ENCODE measurements at places on chromosomes 16 and 17.

DNA sequence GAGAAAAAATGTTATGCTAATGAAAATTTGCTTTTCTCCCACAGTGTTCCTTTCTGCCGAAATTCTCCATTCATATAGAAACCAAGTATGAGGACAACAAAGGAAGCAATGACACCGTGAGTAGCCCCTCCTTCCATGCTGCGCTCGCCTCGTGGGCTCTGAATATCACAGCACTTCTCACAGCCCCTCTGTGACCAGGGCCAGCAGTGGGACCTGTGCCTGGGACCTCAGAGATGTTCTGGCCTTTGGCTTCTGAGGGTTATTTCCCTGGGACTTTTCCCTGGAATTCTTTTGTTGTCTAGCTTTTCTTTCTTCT is 139.6 kb upstream of the NOL11 start:
- DNase-seq = no peak

GRCh38 chr16:14366974-14367707 is 262.9 kb downstream of the PARN start:
- no peak for DNase-seq

GRCh38 chr17:14372461-14372860 is 71.6 kb downstream of the HS3ST3B1 start:
- no peak for DNase-seq

DNA sequence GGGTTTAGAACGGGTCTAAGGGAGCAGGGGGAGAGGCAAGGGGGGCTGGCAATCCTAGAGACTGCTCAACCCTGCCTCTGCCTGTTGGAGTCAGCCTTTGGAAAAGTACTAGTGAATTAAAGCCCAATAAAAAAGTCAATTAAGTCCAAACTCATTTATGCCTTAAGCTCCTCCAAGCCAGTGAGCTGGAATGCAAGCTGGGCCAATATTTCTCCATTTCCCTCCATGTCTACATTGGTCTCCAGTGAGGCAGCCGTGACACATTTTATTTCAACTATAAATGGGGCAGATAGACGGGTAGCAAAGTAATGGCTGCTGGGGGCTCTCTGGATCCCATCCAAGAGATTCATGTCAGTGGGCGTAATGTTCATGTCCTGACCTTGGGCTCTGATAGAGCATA is 144.0 kb downstream of the SPACA3 start:
- DNase-seq = no peak

DNA sequence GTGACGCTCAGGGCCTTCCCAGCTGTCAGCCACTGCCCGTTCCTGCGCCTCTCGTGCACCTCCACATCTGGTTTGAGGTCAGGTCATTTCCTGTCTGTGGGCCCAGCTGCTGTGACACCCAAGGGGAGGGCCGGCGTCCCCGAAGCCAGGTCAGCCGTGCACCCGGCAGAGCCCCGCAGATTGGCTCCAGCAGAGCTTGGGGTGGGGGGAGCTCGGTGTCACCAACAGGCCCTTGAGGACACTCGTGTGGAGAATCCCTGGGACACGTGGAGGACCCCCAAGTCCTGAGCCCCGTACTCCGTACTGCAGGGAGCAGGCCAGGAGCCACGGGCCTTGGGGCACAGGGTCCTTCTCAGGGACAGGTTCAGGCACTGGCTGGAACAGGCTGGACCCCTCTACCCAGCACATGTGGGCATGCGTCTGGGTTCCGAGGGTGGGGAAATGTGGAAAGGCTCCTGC is 4.8 kb downstream of the SPATA2L start:
- no peak for DNase-seq

DNA sequence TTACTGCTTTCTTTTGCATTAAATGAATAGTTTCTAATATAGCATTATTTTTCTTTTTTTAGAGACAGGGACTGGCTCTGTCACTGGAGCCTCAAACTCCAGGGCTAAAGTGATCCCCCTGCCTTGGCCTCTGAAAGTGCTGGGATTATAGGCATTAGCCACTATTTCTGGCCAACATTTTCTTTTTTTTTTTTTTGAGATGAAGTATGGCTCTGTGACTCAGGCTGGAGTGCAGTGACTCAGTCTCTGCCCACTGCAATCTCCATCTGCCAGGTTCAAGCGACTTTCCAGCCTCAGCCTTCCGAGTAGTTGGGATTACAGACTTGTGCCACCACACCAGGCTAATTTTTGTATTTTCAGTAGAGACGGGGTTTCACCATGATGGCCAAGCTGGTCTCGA is 2.0 kb upstream of the DUXB start:
- no peak for DNase-seq

GRCh38 chr17:41116297-41116696 is 1.9 kb downstream of the KRTAP4-11 start:
- no peak for DNase-seq

GRCh38 chr17:3600529-3601205 is 8.5 kb downstream of the TRPV1 start:
- DNase-seq = no peak

DNA sequence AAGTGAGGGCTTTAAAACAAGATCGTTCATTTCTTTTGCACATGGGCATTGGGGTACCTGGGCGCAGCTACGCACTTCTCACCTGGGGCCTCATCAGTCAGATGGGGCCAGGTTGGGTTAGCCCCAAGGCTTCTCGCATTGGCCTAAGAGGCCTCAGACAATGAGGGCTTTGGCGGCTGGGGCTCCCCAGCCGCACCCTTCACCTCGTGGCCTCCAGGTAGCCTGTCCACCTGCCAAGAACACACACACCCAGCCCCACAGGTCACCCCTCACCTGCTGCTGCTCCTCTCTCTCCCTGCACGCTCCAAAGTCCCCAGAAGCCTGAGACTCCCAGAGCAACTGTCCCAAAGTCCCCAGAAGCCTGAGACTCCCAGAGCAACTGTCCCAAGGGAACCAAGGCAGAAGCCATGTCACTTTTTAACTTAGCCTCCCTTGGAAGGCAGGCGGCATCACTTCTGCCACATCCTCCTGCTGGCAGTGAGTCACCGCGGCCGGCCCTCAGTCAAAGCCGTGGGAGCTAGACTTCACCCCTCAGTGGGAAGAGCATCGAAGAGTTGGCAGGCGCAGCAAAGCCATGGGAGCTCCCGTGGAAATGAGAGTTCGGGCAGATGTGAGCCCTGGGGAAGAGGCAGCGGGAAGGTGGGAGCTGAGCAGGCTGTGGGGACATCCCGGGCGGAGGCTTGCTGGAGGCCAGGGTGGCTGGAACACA is 78.9 kb upstream of the PLCG2 start:
- DNase-seq = no peak

GRCh38 chr17:3792481-3792880 is 8.5 kb downstream of the ITGAE start:
- DNase-seq = no peak

All from stimulated activated CD8-positive, alpha-beta memory T cell treated with anti-CD3 and anti-CD28 coated beads, Interleukin-2, amount 100 ng/mL, for 1 hour (primary cell).